ENCODE measurements at places on chromosomes 1 and 21.

- peak; percentile 70 for DNase-seq
Observed at GRCh38 chr1:39091845-39092645, 65.9 kb downstream of the NDUFS5 start.

DNA sequence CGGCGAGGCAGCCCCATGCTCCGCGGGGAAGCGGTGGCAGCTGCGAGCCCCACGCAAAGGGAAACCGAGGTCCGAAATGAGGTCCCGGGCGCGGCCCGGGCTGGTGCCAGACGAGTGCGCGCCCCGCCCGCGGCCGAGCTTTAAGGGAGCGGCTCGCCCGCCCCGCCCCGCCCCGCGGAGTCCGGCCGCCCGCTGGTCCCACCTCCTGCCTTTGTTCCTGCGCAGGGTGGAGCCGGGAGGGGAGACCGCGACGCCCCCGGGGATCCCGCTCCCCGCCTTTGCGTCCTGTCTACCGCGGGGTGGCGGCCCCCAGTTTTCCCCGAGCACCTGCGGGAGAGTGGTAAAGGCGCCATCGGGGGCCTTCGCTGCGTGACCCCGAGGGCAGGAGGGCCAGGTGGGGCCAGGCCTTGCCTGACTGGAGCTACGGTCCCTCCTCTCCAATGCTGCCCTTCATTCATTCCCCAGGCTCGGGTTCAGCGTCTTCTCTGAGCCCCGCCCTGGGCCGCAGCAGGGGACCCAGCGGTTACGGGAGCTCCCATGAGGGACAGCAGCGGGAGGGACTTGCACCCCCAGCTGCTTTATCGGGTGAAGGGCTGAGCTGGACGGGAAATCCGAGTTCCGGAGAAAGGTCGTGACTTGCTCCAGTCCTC is at the start of gene HES2:
TSS of gene HES2 (minus strand) at position 116 of the 650 bp plus-strand sequence. CDS start at position 17, 99 bp downstream.
- DNase-seq, result no peak

- DNase-seq, result no peak
Observed at GRCh38 chr1:50747394-50747793, 212.7 kb downstream of the FAF1 start.

- no peak for DNase-seq
Observed at GRCh38 chr1:61490924-61491323, 234.0 kb downstream of the TM2D1 start.

GRCh38 chr1:229470406-229471043 is 36.6 kb upstream of the ACTA1 start:
- DNase-seq, result no peak

GRCh38 chr1:218617986-218618385 is 272.9 kb downstream of the TGFB2 start:
- DNase-seq, result no peak

- DNase-seq, result peak; percentile 29
Observed at GRCh38 chr1:21669258-21670058, at the start of gene RAP1GAP. Gene RAP1GAP, minus strand, starts transcription at chr1:21669357. Its CDS starts 49,325 bp downstream, at chr1:21620032.

DNA sequence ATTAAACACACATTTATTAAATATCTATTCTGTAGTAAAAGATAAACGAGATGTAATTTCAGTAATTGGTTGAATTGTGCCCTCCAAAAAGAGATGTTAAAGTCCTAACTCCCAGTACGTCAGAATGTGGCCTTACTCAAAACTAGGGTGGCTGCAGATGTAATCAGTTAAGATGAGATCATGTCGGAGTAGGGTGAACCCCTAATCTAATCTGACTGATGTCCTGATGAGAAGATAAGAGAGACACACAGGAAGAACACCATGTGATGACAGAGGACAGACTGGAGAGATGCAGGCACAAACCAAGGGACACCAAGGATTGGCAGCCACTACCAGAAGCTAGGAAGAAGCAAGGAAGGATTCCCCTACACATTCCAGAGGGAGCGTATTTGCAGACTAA is 104.1 kb downstream of the SLC25A24 start:
- DNase-seq, result no peak

- DNase-seq, result no peak
Observed at GRCh38 chr1:180627411-180627810, 4.4 kb upstream of the XPR1 start.
